ENCODE measurements at places on chromosomes 7 and 10.

DNA sequence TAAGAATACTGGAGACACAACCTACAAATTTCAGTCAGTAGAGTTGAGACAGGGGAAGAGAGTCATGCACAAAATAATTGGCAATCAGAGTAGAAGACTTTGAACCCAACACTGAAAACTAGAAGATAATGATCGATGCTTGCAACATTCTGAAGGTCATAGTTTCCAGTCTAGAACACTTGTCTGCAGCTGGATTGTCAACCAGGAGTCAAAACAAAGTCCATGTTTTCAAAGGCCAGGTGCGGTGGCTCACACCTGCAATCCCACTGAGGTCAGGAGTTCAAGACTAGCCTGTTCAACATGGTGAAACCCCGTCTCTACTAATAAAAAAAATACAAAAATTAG is 26.8 kb upstream of the SMURF1 start:
- DNase-seq, result no peak

DNA sequence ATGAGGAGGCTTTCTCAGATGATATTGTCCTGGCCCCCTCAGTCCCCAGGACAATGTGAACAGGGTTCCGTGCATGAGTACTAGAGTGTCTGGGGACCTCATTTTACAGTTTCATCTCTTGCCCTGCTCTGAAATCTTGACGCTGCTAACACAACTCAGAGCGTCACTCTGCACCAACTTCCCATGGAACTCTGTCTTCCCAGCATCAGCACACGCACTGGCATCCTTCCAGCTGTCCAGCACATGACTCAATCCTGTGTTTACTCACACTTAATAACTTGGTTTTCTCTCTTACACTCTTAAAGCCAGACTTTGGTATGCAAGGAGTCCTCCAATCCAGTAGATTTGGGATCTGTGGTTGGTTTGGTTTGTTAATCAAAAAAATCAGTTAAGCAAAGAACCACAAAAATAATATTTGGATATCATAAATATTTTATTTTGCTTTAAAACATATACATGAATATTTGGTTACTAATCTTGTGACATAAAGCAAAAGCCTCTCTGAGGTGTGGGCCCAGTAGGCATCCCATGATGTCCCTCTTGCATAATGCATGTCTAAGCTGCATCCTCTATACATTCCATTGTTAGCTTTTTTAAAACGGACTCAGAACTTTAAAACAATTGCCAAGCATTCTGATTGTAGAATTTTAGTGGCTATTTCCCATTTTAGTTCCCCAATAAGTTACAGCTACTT is 131.0 kb downstream of the CXCL12 start:
- no peak for DNase-seq

- no peak for DNase-seq
Measured at GRCh38 chr10:78579576-78579975, 489.2 kb upstream of the ZMIZ1 start.

DNA sequence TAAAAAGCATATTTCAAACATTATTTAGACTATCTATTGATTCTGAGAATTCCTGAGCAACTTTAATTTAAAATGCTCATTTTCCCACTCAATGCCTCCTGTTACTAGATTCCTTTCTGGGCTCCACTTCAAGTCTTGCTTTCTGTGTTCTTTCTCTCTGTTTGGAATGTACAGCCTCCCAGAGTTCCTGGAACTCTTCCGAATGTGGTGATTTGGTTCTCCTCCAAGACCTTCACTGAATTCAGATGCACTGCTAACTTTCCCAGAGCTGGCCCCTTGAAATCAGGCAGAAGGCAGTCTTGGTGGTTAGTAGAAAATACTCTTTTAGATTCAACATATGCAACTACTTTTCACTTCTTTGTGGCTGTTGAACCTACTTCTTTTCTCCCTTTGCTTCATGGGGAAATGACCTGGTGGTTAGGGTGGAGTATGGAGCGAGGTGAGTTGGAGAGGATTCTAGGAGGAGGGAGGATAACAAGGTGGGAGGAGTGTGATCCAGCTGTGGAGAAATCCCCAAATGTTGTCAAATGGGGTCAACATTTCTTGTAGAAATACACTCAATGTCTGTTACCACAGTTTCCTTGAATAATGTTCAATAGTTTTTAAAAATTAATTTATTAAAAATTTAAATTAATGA is 27.9 kb upstream of the CCDC7 start:
- no peak for DNase-seq

GRCh38 chr7:86706406-86706805 is 62.7 kb downstream of the GRM3 start:
- DNase-seq, result no peak

DNA sequence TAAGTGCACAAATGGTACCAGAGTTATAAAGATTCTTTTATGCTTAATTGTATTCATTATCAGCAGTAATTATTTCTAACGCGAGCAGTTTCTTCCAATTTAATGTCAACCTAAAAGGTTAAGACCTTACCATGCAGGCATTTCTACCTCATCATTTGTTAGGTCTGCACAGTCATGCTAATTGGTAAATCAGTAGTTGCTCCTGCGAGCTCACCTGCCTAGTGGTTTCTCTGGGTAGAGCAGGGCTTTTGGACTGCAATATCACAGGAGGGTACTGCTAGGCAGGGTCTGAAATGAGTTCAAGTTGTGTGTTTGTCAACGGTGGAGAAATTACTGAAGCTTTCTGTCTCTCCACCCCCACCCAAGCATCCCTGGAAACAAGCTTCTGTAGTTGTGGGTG is 558.5 kb upstream of the MGMT start:
- DNase-seq, result no peak

DNA sequence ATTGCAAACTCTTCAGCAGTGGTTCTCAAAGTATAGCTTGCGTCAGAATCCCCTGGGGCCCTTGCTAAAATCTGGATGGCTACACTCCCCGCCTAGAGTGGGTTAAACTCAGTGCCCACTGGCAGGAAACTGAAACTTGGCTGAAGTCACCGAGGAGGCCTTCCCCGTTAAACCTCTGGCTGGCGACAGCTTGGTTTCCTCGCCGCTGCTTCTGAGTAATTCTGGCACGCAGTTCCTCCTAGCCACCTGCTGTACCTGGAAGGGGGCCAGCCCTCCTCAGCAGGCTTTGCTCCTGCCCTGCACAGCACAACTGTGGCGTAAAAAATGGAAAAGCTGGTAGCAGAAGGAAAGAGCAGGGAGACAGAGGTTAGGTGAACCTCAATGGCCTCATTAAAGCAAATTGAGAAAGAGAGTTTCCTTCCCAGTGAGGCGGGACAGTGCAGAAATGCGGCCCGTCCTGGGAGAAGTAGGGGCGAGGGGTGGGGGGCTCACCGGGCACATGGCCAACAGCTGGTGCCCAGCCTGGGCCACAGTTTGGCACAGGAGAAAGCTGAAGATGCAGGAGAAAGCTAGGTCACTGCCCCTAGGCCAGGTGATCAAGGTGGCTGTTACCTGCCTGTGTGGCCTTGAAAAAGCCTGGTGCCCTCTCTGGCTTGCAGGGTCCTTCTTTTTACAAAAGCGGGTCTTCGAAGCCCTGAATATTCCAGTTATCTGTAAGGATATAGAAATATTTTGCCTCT is 46.6 kb downstream of the ALOX5 start:
- peak; percentile 55 for DNase-seq

GRCh38 chr7:42991913-42992591 is 59.9 kb downstream of the MRPL32 start:
- no peak for DNase-seq

DNA sequence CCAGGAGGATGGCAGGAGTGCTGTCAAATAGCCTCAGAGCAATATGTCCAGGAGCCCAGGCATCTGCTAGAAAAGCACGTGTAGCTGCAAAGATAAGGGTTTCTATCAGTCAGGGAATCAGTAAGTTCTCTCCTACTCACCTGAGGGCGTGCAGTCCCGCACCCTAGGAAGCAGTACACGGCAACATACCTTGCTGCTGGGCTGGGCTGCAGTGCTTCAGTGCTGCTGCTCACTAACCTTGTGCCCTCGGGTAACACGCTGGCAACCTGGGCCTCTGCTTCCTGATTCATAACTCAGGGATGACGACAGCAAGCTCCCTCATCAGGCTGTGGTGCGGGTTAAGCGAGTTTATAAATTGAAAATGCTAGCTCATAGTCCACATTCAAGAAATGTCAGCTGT is 29.5 kb upstream of the CCNY start:
- no peak for DNase-seq

GRCh38 chr10:113078282-113078907 is 128.3 kb downstream of the TCF7L2 start:
- no peak for DNase-seq

DNA sequence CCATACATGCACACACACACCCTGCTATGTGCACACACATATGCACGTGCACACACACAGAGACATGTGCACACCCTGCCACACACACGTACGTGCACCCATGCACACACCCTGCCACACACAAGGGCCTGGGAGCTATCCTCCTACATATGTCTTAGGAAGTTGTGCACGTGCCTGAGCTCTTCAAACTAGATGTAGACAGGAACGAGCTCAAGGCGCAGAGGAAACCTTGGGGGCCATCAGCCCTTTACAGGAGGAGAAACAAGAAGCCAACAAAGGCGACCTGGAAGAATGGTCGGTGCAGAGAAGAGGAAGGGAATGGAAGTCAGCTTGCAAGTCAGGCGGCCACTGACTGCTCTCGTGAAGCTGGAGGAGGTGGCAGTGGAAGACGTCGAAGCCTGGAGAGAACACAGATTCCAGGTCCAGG is 58.7 kb downstream of the AOC1 start:
- no peak for DNase-seq

- no peak for DNase-seq
Measured at GRCh38 chr10:78185693-78186055, 152.0 kb downstream of the RPS24 start.

GRCh38 chr10:97882142-97883091 is 32.8 kb downstream of the GOLGA7B start:
- DNase-seq, result no peak

GRCh38 chr7:114303301-114303700 is 111.3 kb upstream of the FOXP2 start:
- DNase-seq, result no peak

DNA sequence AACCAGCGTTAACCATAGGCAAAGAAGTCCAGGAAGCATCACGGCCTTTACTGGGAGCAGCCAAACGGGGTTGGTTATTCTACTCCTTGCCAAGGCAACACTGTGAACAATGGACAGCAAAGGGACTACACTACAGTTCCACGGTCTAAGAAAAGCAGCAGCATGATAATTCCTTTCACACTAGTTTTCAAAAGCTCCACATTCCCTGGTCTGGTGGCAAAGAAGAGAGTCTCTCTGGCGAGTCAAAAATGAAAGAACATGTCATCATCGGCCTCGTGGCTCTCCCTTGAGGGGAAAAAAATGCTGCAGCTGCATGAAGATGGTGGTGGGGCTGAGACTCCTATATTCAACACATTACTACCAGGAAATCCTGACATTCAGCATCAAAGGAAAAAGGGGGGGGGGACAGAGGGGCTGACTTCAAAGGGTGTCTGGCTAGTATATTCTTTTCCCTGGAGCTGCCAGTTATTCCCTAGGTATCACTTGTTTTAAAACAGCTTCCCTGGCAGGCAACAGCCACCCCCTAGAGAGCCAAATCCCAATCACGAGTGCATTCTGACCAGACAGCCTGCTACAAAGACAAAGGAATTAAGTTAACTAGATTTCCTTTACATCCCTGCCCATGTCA is 49.1 kb downstream of the SLC37A3 start:
- DNase-seq, result no peak

- no peak for DNase-seq
Measured at GRCh38 chr10:80441831-80442230, 12.3 kb upstream of the TSPAN14 start.

GRCh38 chr7:81774551-81774950 is 4.7 kb upstream of the HGF start:
- DNase-seq, result no peak

DNA sequence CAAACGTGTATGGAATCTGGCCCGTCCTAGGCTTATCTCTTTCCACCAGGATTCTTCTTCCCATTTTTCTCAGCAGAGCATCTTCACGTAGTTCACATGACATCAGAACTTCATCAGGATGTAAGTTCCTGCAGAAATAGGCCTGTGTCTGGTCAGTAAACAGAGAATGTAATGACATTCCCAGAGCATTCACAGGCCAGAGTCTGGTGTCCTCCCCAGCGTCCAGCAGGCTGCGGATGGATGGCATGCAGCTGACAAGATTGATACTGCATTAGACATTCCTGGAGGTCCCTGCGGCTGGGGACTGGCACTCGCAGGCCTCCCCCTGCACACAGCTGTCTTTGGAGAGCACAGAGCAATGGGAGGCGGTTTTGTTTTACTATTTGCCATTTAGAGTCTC is 28.7 kb downstream of the MGMT start:
- DNase-seq, result no peak

GRCh38 chr10:69362471-69362954 is 54.2 kb downstream of the TACR2 start:
- DNase-seq, result peak; percentile 24

GRCh38 chr10:49303711-49304110 is 4.7 kb downstream of the C10orf71 start:
- DNase-seq, result no peak

- DNase-seq, result no peak
Measured at GRCh38 chr7:47444376-47445098, 137.4 kb downstream of the TNS3 start.

- DNase-seq, result peak; percentile 73
Measured at GRCh38 chr7:66557214-66558200, 71.2 kb upstream of the KCTD7 start.

DNA sequence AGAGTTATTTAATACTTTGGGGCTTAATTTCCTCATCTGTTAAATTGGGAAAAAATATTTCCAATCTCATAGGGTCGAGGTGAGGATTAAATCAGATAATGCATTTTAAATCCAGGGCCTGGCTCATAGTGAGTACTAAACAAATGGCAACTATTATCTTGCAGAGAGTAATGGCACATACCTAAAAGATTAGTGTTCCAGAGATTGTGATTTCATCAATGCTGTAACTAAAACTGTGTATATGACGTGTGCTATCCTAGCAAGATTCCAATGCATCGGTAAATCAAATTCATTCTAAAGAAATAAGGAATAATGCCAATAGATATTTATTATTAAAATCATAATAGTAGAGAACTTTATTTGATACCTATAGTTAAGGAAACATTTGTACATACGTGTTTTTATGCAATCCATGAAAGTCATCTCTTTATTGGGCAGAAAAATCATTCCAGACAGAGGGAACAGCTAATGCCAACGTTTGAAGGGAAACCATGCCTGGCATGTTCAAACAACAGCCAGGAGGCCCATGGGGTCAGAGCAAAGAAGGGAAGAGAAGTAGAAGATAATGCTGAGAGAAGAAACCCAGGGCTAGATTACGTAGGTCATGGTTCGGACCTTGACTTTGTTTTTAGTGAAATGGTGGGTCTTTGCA is 174.8 kb upstream of the AGR3 start:
- DNase-seq, result no peak

GRCh38 chr10:7593063-7593462 is 73.7 kb downstream of the ITIH5 start:
- no peak for DNase-seq

- peak; percentile 65 for DNase-seq
Measured at GRCh38 chr7:142800088-142800487, 29.3 kb downstream of the PRSS2 start.
